CD4-positive, alpha-beta T cell treated with Interleukin-12 subunit alpha and Interleukin-12 subunit beta, for 1 hour (primary cell): ENCODE measurements at places on chromosomes 7 and 10.

DNA sequence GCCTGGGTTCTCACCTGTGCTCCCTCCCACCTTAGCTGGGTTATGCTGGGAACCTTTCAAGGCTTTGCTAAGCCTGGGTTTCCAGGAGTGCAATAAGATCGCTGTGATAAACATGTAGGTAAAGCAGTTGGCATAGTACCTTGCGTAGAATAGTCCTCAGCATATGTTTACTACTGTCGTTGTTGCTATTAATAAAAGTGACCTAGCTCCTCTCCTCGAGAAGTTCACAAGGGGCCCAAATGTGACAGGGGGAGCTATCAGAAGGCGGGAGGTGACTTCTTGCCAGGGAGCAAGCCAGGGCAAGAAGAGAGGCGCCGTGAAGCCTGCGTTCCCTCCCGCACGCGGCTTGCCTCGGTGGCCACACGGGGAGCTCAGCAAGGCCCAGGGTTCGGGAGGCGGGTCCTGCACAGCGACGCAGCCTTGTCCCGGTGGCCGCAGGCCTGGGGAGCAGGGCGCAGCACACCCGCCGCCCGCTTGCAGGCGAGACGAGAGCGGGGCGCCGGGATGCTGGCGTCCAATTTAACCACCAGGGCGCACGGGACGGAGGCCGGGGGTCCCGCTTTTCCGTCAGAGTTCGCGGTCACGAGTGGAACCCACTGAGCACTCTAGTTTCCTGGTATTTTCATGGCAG lies 106.2 kb downstream of the SNX10 start:
- no peak for DNase-seq

DNA sequence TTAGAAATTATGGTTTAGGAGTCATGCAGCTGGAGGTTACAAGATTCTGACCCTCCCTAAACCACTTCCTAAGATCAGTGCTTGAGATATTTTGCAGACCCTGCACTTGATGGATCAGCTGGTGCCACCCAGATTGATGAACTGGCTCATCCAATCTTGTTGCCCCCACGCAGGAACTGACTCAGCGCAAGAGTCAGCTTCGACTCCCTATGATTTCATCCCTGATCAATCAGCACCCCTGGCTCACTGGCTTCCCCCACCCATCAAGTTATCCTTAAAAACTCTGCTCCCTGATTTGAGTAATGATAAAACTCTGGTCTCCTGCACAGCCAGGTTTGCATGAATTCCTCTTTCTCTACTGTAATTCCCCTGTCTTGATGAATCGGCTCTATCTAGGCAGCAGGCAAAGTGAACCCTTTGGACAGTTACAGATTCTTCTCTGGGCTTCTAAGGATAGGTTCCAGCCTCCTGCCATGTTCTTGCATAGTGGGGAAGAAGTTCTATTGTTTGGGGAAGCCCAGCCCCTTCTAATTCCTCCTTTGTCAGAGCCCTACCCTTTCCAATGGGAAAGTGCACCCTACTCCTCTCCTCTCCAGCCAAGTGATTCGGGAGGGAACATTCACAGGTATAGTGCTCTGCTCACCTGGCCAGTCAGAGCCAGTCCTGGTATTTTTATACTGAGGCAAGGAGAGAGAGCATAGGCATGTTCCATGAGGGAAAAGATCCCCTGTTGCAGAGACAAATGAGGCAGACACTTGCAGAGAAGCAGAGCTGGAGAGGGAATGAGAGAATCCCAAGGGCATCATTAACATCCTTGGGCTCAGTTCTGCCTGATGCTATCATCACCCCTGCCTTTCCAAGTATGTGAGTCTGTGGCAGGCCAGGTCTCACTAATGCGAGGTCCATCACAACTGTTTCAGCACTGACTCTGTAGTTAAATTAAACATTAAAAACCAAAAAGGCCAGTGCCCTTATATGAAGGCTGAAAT lies 224.4 kb upstream of the GALNT17 start:
- no peak for DNase-seq

GRCh38 chr10:7157091-7157490 lies 253.7 kb downstream of the SFMBT2 start:
- DNase-seq: no peak

GRCh38 chr7:44759246-44759645 lies 10.6 kb downstream of the ZMIZ2 start:
- DNase-seq: no peak

DNA sequence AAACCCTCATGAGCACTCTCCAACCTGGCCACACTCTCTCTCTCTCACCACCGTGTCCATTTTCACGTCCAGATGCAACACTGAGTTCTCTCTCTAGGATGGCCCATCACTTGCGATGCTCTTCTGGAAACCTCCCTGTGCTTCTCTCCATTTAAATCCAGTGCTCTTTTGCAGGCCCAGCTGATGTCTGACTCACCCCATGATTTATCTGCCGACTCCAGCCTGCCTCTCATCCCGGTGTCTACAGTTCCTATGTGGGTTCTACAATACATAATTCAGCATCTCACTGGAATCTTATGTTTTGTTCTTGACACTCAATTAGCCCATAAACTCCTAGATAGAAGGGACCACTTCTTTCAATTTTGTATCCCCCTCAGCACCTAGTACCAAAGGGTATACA lies 5.0 kb downstream of the TPK1 start:
- DNase-seq: no peak

DNA sequence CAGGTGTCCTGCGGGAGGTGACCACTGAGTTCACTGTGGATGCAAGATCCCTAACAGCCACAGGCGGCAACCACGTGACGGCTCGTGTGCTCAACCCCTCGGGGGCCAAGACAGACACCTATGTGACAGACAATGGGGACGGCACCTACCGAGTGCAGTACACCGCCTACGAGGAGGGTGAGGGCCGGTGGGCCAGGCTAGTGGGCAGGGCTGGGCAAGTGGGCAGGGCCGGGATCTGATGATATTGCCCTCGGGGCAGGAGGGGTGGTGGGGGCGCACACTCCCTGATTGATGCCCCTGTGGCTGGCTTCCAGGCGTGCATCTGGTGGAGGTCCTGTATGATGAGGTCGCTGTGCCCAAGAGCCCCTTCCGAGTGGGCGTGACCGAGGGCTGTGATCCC lies 15.8 kb downstream of the FLNC start:
- DNase-seq: no peak

DNA sequence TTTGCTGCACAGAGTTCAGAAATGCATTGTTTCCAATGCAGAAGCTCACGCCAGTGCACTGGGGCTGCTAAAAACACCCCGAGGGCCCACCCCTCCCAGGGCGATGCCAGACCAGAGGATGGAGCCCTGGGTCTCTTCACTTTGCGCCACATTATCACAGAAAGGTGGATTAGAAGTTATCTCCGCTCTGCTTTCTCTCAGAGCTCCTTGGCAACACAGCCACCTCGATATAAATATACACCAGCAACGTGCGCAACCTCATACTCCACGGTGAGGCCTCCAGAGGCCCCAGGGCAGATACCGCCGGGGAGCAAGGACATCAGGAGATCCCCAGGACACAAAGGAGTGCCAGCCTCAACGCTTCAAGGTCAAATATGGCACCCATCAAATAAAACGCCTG lies 121.0 kb upstream of the TBX20 start:
- DNase-seq: no peak

- no peak for DNase-seq
Measured at GRCh38 chr7:78099715-78100394, 301.3 kb downstream of the PHTF2 start.

DNA sequence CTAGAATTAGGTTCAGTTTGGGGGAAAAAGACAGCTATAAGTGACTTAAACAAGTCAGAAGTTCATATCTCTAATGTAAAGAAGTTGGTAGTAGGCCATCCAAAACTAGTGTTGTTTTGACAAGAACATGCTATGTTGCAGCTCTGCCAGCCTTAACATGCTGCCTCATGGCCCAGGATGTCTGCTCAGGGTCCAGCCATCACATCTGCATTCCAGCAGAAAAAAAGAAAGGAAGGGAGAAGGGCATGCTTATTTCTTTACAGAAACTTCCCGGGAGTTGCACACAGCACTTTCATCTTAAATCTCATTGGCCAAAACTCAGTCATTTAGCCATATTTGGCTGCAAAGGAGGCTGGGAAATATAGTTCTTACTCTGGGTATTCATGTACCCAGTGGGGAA lies 400.4 kb upstream of the PODXL start:
- DNase-seq: no peak

GRCh38 chr7:36227223-36227622 lies 74.2 kb downstream of the EEPD1 start:
- DNase-seq: no peak

- DNase-seq: no peak
Measured at GRCh38 chr10:6327961-6328698, 125.4 kb downstream of the PFKFB3 start.

- DNase-seq: peak; percentile 44
Measured at GRCh38 chr7:142391191-142391992, 133.5 kb upstream of the PRSS58 start.
